CD8-positive, alpha-beta memory T cell (primary cell): ENCODE measurements at places on chromosomes 6 and 20. TPM values are rescaled to one million over a fixed set of nuclear protein-coding genes. Genes with fewer than 3 reads are reported as not detected.

Gene BMP6
- polyA plus RNA-seq = not detected

Gene HMGCLL1
- not detected for polyA plus RNA-seq

GRCh38 chr6:142867988-142868812 lies 76.8 kb downstream of the HIVEP2 start:
- H3K4me3 ChIP-seq = no peak overlapping the region
- H3K4me1 ChIP-seq = peaks cover 62% of the 10 kb centered on the region
- H3K36me3 ChIP-seq = no peaks in the 10 kb centered on the region
- no peaks in the 10 kb centered on the region for H3K27me3 ChIP-seq
- no peak for DNase-seq

- H3K27me3 ChIP-seq = peaks cover 18% of the 10 kb centered on the region
- H3K27ac ChIP-seq = no peak overlapping the region
- H3K36me3 ChIP-seq = no peaks in the 10 kb centered on the region
- H3K4me3 ChIP-seq = no peak overlapping the region
- no peaks in the 10 kb centered on the region for H3K4me1 ChIP-seq
Measured at GRCh38 chr6:35786810-35787209, 6.0 kb downstream of the CLPSL1 start.

Gene IL17F
- not detected for polyA plus RNA-seq

DNA sequence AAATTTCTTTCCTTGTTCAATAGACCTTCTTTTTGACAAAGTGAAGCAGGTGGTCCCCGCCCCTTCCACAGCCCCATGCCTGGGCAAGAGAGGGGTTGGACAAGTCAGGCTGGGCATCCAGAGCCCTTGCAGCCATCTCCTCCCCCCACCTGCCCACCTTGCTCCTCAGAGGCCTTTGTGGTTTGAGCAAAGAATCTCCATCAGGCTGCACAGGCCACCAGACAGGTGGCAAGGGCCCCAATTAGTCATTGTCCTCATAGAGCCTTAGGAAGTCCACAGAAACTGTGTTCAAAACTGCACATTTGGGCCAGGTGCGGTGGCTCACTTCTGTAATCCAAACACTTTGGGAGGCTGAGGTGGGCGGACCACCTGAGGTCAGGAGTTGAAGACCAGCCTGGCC lies 1.5 kb upstream of the MAPK13 start:
- no peak overlapping the region for H3K4me3 ChIP-seq
- DNase-seq = no peak
- no peak overlapping the region for H3K27ac ChIP-seq
- peaks cover 4% of the 10 kb centered on the region for H3K36me3 ChIP-seq

Gene FOXC1
- not detected for polyA plus RNA-seq

Gene MCCD1
- not detected for polyA plus RNA-seq

DNA sequence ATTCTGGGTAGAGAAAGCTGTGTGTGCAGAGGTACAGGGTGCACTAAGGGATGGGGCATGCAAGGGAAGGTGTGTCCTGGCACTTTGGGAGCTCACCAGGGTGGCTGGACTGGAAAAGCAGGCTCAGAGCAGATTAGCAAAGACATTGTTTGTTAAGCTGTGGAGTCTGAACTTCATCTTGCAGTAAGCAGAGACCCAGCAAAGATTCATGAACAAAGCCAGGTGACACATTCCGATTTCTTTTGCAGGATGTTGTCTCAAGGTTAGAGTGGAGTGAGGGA lies 28.8 kb downstream of the DUSP22 start:
- no peak overlapping the region for H3K4me3 ChIP-seq
- no peak overlapping the region for H3K27ac ChIP-seq
- no peaks in the 10 kb centered on the region for H3K4me1 ChIP-seq
- DNase-seq = no peak

Gene SRC
- 1.2 TPM for polyA plus RNA-seq

DNA sequence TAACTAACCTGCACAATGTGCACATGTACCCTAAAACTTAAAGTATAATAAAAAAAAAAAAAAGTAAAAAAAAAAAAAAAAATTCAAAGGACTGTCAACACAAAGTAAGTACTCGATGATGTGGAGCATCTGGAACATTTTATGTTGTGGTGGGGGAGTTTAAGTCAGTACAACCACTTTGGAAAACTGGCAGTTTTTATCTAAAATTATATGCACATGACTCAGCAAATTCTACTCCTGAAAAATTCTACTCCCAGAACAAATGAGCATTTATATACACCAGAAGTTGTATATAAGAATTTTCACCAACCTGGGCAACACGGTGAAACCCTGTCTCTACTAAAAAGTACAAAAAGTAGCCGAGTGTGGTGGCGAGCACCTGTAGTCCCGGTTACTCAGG lies 36.9 kb upstream of the CCDC28A start:
- no peak overlapping the region for H3K27ac ChIP-seq
- H3K27me3 ChIP-seq = no peaks in the 10 kb centered on the region
- no peak for DNase-seq
- H3K4me3 ChIP-seq = no peak overlapping the region
- H3K4me1 ChIP-seq = no peaks in the 10 kb centered on the region

Gene ULBP1
- not detected for polyA plus RNA-seq

DNA sequence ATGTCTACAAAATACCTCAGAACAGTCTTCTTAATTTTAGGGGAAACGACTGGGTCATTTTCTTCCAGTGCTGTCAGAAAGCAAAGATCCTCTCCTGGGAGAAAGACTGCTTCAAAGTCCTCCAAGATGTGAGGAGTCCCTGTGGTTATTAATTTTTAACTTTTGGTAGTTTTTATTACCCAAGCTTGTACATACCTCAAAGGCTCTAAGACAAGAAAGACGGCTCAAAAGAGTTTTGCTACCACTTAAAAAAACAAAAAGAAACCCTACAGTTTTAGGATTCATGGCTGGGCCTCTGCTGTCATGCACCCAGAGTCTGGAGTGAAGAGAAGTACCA lies 56.1 kb upstream of the APCDD1L start:
- no peak overlapping the region for H3K27ac ChIP-seq
- H3K4me3 ChIP-seq = no peak overlapping the region
- H3K27me3 ChIP-seq = peaks cover 6% of the 10 kb centered on the region
- H3K36me3 ChIP-seq = no peaks in the 10 kb centered on the region
- no peaks in the 10 kb centered on the region for H3K4me1 ChIP-seq

Gene CLDN20
- not detected for polyA plus RNA-seq

Gene CD93
- 0.02 TPM for polyA plus RNA-seq

Gene HIVEP2
- 15.4 TPM for polyA plus RNA-seq

- no peaks in the 10 kb centered on the region for H3K4me1 ChIP-seq
- DNase-seq = no peak
- no peaks in the 10 kb centered on the region for H3K27me3 ChIP-seq
- no peaks in the 10 kb centered on the region for H3K36me3 ChIP-seq
- H3K4me3 ChIP-seq = no peak overlapping the region
- no peak overlapping the region for H3K27ac ChIP-seq
Measured at GRCh38 chr6:23027281-23027680, 457.9 kb downstream of the HDGFL1 start.

DNA sequence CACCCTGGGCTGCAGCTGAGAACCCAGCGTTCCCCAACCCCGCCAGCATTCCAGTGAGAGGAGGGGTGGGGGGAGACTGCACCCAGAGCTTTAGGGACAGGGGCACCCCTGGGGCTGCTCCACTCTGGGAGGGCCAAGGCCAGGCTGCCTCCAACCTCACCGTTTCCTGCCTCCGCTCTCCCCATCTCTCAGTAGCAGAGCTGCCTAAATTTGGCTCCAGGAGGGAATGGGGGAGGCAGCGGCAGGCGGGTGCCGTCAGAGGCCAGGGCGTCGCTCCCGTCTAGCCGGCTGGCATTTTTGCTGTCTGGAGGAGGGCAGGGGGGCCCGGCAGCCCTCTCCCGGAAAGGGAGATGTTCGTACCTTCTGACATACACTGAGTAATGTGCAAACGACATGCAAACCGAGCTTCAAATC lies 46.6 kb downstream of the NOL4L start:
- peak overlapping the region; percentile 73 for H3K27ac ChIP-seq
- DNase-seq = peak; percentile 53
- no peaks in the 10 kb centered on the region for H3K27me3 ChIP-seq
- H3K4me3 ChIP-seq = peak overlapping the region; percentile 29
- peaks cover 86% of the 10 kb centered on the region for H3K4me1 ChIP-seq

DNA sequence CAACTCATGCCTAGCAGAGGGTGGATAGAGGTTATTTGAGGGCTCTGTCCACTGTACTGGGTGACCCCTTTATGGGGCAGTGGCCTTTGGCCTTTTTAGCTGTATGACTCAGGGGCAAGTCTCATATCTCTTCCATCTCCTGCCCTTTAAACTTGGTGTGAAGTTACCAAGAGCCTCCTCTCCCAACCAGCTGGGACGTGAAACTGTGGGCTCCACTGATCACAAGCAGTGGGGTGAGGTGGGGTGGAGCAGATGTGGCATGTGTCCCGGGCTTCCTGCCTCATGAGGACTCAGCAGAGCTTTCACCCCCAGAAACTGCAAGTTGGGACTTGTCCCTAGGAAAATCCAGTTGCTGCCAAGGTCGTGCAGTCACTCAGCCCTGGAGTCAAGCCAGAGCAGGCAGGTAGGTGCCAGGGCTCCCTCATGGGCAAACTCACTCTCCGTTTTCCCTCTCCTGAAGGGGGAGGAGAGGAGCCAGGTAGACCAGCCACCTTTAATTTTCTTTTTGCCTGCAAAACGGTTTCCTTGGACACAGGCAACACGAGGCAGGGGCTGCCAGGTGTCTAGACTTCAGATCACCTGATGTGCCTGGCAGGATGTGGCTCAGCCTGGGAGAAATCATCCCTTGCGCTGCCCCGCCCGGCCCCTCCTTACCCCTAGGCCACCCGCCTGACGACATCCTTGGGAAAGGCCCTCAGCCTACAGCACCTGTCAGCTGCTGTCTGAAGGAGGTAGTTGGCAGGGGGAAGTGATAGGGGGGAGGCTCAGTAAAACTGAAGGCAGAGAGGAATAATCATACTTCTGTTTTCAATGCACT lies 4.0 kb downstream of the CDKN1A start:
- no peaks in the 10 kb centered on the region for H3K27me3 ChIP-seq
- DNase-seq = peak; percentile 62
- no peak overlapping the region for H3K27ac ChIP-seq

Gene PNPLA1
- not detected for polyA plus RNA-seq

Gene JPH2
- polyA plus RNA-seq = not detected

Gene DOK5
- not detected for polyA plus RNA-seq

- DNase-seq = no peak
- no peak overlapping the region for H3K27ac ChIP-seq
- no peaks in the 10 kb centered on the region for H3K27me3 ChIP-seq
- no peaks in the 10 kb centered on the region for H3K36me3 ChIP-seq
Measured at GRCh38 chr20:44361021-44361420, 5.5 kb downstream of the HNF4A start.

- no peaks in the 10 kb centered on the region for H3K36me3 ChIP-seq
- no peak for DNase-seq
- H3K4me3 ChIP-seq = no peak overlapping the region
- no peaks in the 10 kb centered on the region for H3K27me3 ChIP-seq
Measured at GRCh38 chr20:50295762-50296449, 105.3 kb downstream of the CEBPB start.

Gene ADIG
- not detected for polyA plus RNA-seq

- H3K27me3 ChIP-seq = no peaks in the 10 kb centered on the region
- no peaks in the 10 kb centered on the region for H3K36me3 ChIP-seq
- H3K27ac ChIP-seq = no peak overlapping the region
- H3K4me3 ChIP-seq = no peak overlapping the region
- DNase-seq = no peak
- H3K4me1 ChIP-seq = no peaks in the 10 kb centered on the region
Measured at GRCh38 chr20:11705512-11705911, 212.2 kb upstream of the BTBD3 start.

DNA sequence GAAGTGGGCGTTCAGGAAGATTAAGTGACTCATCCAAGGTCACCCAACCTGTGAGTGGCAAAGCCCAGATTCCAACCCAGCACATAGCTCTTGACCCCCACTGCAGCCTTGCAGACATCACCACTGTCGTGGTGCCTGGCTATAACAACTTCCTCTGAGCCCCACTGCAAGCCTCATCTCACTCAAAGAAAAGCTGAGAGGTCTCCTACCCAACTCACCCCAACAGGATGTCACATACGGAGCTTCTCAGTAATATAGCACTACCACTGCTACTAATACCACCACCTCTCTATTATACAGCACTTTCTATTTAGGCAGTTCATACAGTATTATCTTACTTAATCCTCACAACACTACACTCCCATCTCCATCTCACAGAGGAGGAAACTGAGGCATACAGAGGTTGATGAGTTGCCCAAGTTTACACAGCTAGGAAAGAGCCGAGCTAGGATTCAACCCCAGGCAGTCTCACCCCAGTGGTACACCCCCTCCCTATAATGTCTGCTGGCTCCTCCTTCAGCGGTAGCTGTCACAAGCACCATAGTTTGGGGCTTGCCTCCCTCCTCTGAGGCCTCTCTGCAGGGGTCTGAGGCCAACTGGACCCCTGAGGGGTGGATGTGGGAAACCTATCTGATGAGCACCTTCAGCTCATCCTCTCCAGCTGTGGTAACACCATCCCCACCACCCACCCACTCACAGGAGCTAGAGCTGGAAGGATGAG lies 19.5 kb downstream of the TFEB start:
- no peaks in the 10 kb centered on the region for H3K4me1 ChIP-seq
- no peak for DNase-seq
- H3K36me3 ChIP-seq = no peaks in the 10 kb centered on the region
- H3K27ac ChIP-seq = no peak overlapping the region

DNA sequence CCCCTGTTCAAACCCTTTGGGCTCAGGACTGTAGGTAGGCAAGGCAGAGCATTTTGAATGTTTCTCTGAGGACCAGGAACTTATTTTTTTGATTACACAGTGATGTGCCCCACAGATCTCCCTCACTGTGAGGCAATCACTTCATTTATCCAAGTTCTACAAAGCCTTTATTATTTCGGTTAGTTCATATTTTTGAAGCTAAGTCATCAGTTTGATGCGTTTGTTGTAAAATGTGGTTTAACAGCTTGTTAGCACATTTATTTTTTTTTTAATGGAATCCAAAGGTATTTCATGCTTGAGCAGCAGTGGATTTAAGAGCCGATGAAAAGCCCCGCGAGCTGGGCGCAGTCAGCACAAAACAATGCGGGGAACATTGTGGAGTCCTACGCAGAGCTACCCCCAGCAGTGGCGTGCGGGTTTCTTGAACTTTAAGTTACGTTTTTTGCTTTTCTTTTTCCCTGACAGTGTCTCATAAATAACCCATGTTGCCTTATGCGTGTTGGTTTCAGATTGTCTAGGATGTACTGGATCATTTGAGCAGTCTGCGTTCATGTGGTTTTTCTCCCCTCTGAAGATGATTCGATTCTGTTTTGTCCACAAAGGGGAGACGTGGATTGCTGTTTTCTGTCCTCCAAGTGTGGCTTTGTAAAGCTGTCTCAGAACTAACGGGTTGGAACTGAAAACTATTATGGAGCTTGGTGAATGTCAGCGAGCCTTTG lies 233.6 kb upstream of the BMP2 start:
- no peaks in the 10 kb centered on the region for H3K27me3 ChIP-seq
- DNase-seq = no peak
- no peak overlapping the region for H3K4me3 ChIP-seq
- H3K36me3 ChIP-seq = no peaks in the 10 kb centered on the region
- H3K27ac ChIP-seq = no peak overlapping the region
